ENCODE measurements at places on chromosomes 16 and 17.

DNA sequence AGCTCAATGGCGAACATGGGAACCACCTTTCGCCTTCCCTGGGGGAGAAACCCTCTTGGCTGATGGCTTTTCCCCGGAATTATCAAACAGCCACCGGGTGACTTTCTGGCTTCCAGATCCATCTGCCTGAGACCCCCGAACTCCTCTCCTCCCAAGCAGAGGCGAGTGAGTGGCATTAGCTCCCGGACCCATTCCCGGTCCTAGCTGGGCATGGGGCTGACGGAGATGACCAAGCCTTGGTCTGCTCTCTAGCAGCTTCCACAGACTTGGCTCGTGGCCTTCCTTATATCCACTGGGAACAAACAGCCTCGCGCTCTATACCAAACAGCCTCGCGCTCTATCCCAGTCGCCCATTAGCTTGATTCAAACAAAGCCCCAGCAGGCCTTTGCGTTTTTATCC lies 62.4 kb downstream of the CCDC182 start:
- DNase-seq, result no peak

GRCh38 chr17:66514227-66514806 lies 211.9 kb downstream of the PRKCA start:
- no peak for DNase-seq

- no peak for DNase-seq
Observed at GRCh38 chr17:56765449-56765848, 68.3 kb downstream of the C17orf67 start.

DNA sequence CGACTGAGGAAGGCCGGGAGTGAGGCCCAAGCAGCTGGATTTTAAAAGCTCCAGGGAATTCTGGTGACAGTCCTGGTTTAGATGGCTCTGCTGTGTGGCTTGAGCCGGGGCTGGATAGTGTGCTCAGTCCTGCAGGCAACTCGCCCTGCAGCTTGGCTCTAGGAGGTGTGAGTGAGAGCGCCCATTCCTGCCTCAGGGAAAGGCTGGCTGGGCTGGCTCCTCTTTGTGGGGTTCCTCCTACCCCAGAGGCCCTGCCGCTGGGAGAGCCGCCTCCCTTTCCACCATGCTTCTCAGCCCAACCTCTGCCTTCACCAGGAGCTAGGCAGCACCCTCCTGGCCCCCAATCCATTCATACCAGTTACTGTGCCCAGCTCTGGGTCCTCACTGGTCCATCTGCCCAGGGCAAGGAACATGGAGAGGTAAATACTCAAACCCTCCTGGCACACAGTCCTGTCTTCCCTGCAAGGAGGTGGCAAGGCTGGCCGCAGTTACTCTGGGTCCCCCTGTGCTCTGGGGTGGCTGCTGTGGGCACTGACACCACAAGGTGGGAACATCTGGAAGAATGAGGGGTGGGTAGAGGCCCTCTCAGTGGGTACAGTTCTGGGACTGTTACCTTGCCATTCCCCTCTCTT lies 47.1 kb downstream of the VAC14 start:
- no peak for DNase-seq

DNA sequence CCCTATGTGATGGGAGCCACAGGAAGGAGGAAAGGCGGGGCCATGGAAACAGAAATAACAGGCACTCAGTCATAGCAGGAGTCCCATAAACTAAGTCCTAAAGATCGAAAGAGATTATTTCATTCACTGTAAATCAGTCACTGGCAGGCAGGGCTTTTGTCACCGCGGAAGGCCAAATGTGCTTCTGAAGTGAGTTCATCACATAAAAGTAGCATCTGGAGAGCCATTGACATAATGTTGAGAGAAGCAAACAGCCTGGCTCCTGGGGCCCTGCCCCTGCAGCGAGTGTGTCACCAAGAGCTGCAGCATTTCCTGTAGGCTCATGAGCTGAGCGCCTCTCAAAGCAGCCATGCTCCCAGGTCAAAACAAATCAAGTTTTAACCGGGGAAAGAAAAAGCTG lies 476.2 kb downstream of the HAPSTR1 start:
- DNase-seq, result no peak

DNA sequence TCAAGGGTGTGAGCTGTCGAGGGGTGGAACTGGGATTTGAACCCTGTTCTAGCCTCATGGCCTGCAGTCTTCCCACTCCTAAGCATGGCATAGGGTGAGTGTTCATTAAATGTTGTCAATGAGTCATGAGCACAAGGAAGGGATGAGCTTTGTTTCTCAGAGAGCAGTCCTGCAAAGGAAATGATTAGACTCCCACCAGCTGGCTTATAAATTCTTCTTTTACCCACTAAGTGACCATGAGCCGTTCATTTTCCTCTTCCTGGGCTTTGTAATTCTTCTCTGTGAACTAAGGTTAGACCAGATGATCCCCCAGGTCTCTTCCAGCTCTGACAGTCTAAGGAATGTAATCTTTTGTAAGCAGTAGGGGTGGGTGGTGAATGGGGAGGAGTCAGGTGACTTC lies 47.9 kb upstream of the HNF1B start:
- no peak for DNase-seq

All from AML-193 (cell line).